CD4-positive, alpha-beta T cell treated with Interleukin-17A for 4 hours (primary cell): ENCODE measurements at places on chromosomes 5 and 9.

DNA sequence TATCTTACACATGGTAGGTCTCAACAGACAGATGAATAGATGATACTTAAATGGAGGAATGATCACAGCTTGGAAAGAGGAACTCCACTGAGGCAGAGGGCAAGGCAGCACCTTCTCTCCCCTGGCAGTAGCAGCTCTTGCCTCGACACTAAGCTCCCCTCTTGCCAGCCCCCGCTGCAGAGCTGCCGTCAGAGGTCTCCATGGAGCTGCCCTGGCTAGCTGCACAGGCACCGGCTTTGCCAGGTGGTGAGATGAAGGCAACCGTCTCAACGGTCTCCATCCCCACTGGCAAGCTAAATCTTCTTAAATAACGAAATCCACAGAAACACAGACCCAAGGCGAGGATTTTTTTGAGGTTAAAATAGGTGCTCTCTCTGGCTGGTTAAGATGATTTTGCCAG is 81.2 kb downstream of the CRB2 start:
- DNase-seq, result no peak

- DNase-seq, result no peak
Measured at GRCh38 chr9:68498816-68499215, 41.9 kb downstream of the TMEM252 start.

DNA sequence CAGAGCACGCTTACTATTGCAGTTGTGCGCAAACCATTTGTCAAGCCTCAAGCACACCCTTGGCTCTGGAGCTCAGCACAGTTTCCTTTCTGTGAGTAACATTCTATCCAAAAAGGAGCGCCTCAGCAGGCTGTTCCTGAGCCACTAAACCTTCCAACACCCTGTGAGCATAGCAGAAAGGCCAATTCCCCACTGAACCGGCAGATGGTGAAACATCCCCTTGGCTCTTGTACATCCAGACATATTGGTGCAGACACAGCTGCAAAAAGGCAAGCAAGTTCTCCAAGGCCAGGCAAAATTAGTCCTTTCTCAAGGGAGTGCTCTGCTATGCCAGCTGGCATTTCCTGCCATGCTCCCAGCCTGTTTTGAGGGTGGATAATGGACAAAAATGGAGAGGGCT is 44.1 kb upstream of the CEMIP2 start:
- no peak for DNase-seq

- no peak for DNase-seq
Measured at GRCh38 chr9:89849096-89849495, 244.3 kb downstream of the GADD45G start.

- no peak for DNase-seq
Measured at GRCh38 chr5:118042076-118042475, 946.3 kb downstream of the DTWD2 start.

DNA sequence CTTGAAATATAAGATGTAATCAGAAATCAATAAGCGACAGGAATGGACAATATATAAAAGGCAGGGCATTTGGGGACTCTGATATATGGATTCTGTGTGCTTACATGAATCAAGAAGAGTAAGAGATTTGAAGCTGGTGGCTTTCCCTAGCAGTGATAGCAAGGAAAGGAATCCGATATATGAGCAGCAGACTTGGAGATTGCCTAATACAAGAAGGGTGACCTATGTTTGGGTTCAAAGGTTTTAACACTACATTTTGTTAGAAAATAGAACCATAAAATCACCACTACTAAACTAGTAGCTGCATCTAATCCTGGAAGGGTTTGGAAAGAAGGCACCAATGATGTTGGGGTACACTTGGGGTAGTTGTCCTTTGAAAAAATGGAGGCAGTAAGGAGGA is 2.4 kb upstream of the OR1L3 start:
- DNase-seq, result no peak

DNA sequence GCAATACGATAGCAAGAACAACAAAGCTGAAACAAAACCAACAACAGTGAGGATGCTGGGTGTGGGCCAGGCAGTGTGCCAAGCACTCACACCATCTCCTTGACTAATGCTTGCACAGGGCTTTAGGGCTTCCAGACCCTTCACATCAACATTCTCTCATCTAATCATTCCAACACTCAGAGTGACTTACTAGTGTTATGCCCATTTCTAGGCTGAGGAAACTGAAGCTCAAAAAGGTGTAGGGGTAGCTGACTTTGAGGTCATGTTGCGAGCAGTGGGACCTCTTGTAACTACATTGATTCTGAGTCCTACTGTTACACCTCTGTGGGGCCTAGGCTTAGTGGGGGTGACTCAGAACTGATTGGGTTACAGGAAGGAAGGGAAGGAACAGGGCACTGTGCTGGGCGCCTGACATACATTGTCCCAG is 9.7 kb downstream of the ANGPTL2 start:
- no peak for DNase-seq

GRCh38 chr5:173328844-173329490 is 753 bp upstream of the STC2 start:
- DNase-seq, result no peak
